Stimulated activated CD8-positive, alpha-beta memory T cell treated with anti-CD3 and anti-CD28 coated beads, Interleukin-2, amount 100 ng/mL, for 1 hour (primary cell): ENCODE measurements at places on chromosomes 6 and 20.
A peak's percentile ranks its signal among the peaks of the same experiment; 100 is the strongest.

- DNase-seq = no peak
These were observed 49.1 kb downstream of the NFATC2 start for GRCh38 chr20:51493346-51493791.

- no peak for DNase-seq
These were observed 340.2 kb downstream of the TBC1D32 start for GRCh38 chr6:120993929-120994572.

DNA sequence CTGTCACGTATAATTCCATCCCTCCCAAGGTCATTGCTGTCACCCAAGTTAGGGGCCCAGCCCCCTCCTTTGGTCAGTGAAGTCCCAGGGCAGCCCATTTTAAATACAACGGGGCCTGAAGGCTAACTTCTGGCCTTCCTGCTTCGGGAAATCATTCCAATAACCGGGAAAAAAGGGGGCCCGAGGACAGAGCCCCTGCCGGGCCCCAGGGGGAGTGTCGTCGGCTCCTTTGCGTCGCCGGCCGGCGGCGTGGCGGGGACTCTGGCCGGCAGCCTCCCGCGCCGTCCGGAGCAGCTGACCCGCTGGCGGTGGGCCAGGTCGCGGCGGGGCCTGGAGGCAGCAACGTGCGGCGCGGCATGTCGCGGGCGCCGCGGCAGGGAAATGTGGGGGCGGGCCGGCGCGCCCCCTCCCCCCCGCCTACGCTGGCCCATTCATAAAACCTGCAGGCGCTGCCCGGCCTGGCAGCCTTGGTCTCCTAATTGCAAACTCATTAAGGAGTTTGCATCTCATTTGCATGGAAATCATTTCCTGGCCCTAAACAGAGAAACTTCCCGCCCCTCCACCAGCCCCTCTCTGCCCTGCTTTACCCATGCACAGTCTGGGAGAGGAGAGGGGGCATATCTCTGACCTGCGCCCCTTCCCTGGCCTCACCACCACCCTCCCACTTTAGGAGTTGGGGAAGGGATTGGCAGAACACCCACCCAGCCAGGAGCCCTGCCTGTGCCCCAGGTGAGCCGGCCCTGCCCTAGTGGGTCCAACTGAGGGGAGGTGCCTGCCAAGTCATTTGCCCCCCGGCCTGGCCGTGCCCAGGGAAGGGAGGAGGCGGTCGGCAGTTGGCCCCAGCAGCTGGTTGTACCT, 50.7 kb downstream of the MRPL14 start:
- DNase-seq = no peak

- peak; percentile 33 for DNase-seq
These were observed at the start of gene GPSM3 for GRCh38 chr6:32192608-32193039. GPSM3 (minus strand) TSS chr6:32192643; CDS start chr6:32192513, 130 bp downstream.

DNA sequence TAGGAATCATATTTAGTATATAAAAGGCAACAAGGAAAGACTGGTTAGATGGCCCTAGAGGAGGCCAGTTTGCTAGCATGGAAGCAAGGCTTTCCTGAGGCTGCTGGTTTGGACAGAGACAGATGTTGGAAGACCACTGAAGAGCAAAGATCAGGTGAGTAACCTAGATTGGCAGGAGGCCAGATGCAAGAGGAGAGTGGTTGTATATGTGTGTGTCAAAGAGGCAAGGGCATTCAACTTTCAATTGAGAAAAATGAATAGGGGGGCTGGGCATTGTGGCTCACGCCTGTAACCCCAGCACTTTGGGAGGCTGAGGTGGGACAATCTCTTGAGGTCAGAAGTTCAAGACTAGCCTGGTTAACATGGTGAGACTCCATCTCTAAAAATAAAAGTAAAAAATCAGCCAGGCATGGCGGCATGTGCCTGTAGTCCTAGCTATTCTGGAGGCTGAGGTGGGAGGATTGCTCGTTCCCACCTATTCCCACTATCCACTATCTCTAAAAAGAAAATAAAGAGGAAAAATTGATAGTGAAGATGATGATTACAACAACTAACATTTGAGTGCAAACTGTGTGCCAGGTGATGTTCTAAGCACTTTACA, 79.8 kb downstream of the PRDM1 start:
- DNase-seq = no peak

- DNase-seq = no peak
These were observed 144.2 kb upstream of the FBXL4 start for GRCh38 chr6:99091985-99092384.

DNA sequence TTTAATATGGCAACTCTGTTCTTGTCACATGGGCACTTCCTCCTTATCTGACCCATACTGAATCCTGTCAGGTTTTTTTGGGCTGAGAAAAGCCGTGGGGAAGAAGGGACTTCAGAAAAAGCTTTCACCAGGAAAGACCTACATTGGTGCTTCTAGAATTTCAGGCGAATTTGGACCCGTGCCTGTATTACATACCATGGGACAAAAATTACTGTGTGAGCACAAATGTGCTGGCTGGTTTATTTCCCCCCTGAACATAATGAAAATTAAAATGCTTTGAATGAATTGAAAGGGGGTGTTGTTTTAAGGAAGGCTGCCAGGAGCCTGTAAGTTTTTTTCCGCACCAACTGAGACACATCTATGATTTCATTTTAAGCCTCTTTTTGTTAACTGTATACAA, 29.6 kb downstream of the CAP2 start:
- DNase-seq = no peak

- no peak for DNase-seq
These were observed 30.1 kb upstream of the NTSR1 start for GRCh38 chr20:62678553-62678952.

GRCh38 chr20:3221398-3222226, 12.3 kb downstream of the ITPA start:
- no peak for DNase-seq

- no peak for DNase-seq
These were observed 47.0 kb downstream of the TFEB start for GRCh38 chr6:41688256-41688965.

DNA sequence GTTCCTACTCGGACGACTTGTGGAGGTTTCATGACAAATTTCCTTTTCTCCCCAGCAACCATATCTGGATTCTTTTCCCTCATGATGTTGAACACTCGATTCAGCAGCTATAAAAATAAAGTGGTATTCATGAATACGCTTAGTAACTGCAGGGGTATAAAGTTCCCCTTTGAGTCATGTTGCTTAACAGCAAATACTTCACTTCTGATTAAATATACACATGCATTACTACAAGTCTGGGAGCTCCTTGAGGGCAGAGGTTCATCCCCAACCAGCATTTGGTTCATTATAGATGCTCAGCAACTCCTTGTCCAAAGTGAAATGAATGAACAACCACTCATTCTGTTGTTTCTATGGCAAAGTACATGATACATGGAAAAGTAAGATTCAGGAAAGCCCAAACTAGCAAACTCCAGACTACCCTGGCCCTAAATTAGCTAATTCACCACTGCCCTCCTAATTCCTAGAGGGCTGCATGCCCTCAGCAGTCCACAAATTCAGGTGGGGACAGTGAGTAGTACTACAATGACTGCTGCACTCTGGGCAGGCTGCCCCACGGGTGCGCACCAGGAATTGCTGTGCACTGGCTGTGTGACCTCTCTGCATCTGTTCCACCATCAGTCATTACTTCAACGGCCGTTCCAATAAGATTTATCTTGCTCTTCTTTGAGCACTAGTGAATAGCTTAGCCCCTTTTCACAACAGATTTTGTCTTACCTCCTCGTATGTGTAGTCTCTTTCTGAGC, 15.2 kb downstream of the EIF2S2 start:
- no peak for DNase-seq

DNA sequence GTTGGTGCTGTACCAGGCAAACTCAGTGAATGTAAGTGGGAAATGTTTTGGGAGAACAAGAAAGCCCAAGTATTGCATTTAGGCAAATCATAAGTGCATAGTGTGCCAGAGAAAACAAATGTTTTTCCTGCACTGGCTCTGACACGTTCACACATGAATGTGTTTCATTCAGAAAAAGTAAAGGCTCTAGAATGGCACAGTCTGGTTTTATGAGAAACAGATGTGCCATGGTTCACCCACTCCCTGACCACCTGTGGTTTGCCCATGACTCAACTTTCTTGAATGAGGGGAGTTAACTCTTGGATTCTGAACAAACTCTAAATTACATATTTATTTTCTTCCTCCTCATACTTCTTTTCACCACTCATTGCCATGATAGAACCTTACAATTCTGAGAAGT, 126.9 kb downstream of the KCNQ5 start:
- DNase-seq = no peak

DNA sequence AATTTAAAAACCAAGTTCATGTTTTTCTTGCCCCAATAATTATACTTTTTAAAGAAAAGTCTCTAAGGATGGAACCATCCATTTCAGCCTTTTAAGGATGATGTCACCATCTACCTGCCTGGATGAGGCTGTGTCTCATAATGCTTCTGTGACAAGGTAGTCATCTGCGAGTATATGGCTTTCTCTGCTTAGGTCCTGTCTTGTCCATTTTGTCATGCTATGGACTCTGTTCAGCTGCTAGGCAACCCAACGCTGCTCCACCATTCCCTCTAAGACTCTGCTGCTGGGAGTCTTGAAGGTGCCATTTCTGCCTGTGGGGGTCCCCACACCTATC, 459.8 kb upstream of the RUNX2 start:
- no peak for DNase-seq
